ENCODE measurements at places on chromosomes 2 and 18. TPM values are rescaled to one million over a fixed set of nuclear protein-coding genes. Genes with fewer than 3 reads are reported as not detected.

The RAPH1 gene
- total RNA-seq, result 0.16 TPM

The CD226 gene
- 95.4 TPM for total RNA-seq

The IFIH1 gene
- 66.8 TPM for total RNA-seq

The MALL gene
- total RNA-seq, result not detected

The COBLL1 gene
- total RNA-seq, result not detected

The TTR gene
- not detected for total RNA-seq

Measured in activated CD8-positive, alpha-beta memory T cell treated with anti-CD3 and anti-CD28 coated beads, Interleukin-2, amount 10 ng/mL, durations not matched to agents 7 days and 5 days (primary cell).